Fibroblast of skin of scalp (primary cell): ENCODE measurements at places on chromosomes 4 and X.
A peak's percentile ranks its signal among the peaks of the same experiment; 100 is the strongest.

- DNase-seq: no peak
These were observed 8.6 kb upstream of the CCDC110 start for GRCh38 chr4:185480016-185480732.

DNA sequence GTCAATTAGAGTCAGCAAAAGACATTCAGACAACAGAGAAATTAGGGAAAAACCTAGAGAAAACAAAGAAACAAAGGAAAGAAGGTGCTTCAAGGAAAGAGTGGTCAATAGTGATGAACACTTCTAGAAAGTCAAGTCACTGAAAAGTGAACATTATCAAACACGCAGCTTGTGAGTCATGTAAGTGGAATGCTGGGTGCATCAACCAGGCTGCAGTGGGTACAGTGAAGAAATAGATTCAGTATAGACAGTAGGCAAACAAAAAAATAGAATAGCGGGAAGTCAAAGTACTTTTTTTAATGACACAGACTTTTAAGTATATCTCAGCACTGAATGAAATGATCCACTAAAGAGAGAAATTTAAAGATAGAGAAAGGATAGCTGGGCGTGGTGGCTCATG lies 245.8 kb downstream of the ARHGAP24 start:
- DNase-seq: peak; percentile 70

DNA sequence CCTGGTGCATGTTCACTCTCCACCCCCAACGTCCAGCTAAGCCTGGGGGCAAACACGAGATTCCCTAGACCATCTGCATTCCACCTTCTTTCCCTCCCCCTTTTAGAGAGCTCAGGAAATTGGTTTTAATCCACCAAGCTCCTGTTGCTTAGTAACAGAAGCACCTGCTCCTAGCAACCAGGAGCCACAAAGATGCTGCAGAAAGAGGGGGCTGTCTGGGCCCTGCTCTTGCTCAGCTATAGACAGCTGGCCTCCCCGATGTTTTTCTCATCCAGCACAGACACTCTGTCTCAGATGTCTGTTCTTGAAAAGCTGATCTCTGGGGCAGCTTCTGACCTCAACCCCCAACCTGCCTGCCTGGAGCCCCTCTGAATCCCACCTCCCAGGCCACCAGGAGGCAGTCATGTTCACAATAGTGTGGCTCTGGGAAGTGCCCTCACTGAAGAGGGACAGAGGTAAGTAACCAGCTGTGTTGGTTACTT lies 71.5 kb downstream of the SLC16A2 start:
- no peak for DNase-seq

- peak; percentile 36 for DNase-seq
These were observed 53.7 kb downstream of the PRKX start for GRCh38 chrX:3659761-3660160.

- DNase-seq: peak; percentile 43
These were observed 1090.7 kb downstream of the FAT4 start for GRCh38 chr4:126405369-126405982.

GRCh38 chr4:970046-970745 lies 3.2 kb downstream of the DGKQ start:
- DNase-seq: no peak

DNA sequence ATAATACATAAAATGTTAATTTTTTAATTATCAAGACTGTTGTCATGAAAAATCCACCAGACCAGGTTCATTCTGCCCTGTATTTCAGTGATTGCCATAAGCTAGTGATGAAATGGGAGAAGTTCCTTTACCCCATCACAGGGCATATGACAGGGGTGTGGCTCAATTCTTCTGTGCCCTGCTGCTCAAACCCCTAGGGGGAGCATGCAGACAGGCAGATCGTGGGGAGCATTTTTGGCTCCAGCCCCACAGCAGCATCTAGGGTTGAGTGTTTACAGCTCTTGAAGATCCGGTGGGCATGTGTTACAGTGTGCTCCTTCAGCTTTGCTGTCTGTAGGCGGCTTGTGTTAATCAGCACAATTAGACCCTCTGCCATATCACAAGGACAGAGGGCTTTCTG lies 700.7 kb downstream of the PCDH18 start:
- DNase-seq: no peak

DNA sequence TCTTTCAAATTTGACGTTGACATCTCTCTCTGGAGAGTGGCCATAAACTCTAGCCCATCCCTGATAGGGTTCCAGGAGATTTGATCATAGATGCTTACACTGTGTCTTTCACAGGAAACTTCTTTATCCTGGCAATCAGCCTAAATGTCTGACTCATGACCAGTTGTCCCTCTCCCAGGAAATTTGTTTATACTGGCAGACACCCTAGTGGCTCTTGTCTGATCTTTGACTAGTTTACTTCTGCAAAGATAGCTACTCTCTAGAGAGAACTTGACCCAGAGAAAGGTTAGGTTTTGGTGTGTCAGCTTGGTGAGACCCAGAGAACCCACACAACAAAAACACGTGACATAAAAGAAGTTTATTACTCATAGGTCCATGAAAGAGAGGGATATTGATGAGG lies 509.8 kb downstream of the CENPC start:
- peak; percentile 90 for DNase-seq

DNA sequence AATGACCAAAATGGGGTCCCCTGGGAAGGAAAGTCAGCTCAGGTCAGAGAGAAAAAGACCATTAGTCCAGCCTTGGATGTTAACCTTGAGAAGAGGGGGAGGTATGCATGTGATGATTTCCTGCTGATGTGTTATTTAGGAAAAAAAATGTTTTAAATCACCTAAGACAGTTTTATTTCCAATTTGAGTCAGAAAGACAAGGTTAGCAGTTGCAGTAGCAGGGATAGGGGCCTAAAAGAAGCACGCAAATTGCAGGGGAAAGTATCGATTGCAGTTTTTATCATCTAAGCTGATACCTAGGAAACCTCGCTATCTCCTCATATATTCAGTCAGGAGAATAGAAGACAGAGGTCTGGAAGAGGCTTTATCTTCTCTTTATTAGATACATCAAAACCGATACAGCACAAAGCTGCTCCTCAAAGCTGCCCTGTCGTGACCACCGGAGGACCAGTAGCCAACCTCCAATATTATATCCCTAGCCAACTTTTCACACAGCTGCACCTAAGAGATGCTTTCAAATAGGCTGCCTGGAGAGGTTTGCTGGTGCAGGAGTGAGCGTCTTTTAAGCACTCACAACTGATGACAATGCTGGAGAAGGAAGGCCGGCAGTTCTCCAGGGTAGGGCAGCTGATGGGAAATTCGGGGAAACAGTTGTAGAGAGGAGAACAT lies 289.4 kb downstream of the INPP4B start:
- DNase-seq: no peak

- DNase-seq: peak; percentile 67
These were observed 40.5 kb upstream of the BMP3 start for GRCh38 chr4:80989921-80990544.

- DNase-seq: no peak
These were observed 17.0 kb downstream of the CA5B start for GRCh38 chrX:15755091-15755490.

DNA sequence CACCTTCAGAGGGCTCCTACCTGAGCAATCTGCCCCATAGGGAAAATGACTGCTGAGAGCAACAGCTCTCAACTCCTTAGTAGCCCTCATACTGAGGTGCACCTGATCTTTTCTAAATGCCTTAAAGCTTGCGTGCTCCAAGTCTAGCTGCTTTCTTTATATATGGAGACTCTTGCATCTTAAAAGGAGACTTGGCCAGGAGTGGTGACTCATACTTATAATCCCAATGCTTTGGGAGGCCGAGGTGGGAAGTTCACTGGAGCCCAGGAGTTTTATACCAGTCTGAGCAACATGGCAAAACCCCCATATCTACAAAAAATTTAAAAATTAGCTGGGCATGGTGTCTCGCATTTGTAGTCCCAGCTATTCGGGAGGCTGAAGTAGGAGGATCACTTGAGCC lies 78.1 kb upstream of the TRIM2 start:
- no peak for DNase-seq

DNA sequence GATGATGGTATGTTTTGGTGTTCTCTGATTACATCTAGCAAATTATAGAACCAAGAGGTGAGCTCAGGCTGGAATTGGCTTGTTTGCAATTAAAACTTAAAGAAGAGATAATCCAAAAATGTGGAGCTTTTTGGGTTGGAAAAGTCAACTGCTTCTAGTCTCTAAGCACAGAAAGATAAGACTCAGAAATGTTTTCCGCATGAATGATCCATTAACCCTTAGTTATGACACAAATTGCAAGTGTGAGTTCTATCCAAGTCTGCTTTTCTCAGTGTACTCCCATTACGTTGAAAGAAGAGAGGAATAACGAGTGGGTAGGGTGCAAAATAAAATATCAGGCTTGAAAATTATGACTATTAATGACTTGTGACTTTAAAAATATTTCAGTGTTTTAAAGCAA lies 38.5 kb downstream of the HPGD start:
- no peak for DNase-seq

DNA sequence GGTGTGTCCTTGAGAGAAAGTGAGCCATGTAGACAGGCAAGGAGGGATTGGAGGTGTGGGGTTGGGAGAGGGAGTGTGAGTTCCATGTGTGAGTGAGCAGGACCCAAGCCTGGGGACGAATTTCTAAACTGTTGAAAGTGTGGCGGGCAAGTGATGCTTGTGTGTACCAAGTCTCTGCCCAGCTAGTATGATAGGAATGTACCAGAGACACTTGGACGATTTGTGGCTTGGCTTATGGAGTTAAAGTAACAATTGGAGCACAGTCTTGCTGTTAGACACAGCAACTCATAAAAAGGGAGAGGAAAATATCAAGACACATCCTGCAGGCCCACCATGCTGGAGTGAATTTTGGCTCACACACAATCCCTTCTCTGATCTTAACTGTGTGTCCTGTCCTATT lies 8.5 kb downstream of the PTTG2 start:
- peak; percentile 15 for DNase-seq

- DNase-seq: no peak
These were observed 277.9 kb downstream of the KLHL13 start for GRCh38 chrX:117838581-117839331.

DNA sequence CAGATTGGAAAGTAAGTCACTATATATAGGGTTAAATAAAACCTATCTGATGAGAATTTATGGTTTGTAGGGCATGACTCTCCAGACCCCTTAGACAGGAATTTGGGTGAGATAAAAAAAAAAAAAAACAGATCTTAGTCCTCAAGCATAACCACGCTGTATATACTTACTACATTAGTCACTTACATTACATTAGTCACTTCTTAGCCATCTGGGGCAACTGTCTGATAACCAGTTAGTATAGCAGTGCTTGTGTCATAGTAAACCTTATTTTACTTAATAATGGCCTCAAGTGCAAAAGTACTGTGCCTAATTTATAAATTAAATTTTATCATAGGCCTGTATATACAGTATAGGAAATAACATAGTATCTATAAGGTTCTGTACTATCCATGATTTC lies 60.2 kb upstream of the RPS6KA6 start:
- peak; percentile 74 for DNase-seq

DNA sequence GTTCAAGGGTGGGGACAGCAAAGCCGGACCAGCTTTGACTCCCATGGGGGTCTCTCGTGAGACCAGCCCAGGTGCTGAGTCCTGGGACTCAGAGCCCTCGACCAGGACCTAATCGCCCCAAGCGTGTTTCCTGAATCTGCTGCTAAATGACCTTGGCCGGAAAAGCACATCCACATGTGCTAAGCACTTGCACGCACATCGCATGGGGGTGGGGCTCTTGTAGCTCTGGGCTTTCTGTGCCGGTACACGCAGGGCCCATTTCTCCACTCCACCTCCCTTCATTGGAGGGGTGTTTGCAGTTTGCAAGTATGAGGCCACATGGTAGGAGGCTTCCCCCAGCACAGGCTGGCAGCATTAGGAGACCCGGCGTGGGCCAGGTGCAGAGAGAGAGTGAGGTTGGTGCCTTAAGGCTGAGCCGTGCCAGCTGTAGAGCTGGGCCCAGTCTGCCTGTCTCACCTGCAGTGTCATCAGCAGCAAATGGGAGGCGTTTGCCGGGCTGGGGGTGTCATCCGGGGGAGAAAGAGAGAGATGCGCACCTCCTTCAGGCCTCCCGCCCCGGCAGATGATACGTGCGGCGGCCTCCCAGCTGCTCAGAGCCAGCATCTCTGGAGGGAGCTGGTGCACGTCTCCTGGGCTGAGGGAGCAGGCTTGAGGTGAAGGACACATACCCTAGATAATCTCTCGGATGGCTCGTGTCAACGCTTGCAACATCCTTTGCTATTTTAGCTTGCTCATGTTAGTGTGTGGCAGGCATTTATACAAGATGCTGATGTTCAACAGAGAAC lies 45.2 kb upstream of the CLCN4 start:
- peak; percentile 27 for DNase-seq
